ENCODE measurements at places on chromosomes 6 and 20.

DNA sequence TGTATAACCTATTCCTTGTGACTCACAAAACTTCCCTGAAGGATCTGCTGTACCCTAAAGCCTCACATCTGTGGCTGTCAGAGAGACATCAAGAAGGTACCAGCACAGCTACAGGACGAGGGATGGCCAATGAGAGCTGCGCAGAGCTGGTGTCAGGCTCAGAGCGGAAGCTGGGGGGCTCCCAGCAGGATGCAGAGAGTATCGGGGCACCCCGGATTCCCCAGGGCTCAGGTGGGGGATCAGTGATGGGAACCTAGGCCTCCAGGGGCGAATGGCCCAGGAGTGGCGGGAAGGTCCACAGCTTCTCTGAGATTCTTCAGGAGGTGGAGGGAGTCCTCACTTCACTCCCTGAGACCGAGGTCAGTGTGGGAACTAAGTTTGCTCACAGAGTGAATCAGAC, 30.9 kb upstream of the SMOC2 start:
- no peak for DNase-seq

- no peak for DNase-seq
These were observed 84.3 kb upstream of the NRN1 start for GRCh38 chr6:6090861-6091607.

- no peak for DNase-seq
These were observed 121.3 kb downstream of the SLC23A2 start for GRCh38 chr20:4880051-4880450.

DNA sequence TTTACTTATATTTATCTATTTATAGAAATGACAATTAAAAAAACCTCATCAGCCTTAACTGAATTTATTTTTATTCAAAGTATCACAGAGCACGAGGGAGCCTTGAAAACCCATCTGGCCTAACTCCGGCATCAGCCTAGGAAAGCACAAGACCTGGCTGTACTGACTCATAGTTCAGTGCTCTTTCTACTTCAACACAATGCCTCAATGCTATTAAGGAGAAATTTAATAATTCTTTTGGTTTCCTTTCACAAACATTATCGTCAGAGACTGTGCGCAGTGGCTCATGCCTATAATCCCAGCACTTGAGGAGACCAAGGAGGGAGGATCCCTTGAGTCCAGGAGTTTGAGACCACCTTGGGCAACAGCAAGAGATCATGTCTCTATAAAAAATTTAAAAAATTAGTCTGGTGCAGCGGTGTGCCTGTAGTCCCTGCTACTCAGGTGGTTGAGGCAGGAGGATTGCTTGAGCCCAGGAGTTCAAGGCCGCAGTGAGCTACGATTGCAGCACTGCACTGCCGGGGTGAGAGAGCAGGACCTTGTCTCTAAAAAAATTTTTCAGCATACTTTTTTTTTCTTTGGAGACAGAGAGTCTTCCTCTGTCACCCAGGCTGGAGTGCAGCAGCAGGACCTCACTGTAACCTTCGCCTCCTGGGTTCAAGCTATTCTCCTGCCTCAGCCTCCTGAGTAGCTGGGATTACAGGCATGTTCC, 1.9 kb upstream of the SASH1 start:
- DNase-seq = no peak

GRCh38 chr6:12536416-12536815, 180.2 kb upstream of the PHACTR1 start:
- no peak for DNase-seq

DNA sequence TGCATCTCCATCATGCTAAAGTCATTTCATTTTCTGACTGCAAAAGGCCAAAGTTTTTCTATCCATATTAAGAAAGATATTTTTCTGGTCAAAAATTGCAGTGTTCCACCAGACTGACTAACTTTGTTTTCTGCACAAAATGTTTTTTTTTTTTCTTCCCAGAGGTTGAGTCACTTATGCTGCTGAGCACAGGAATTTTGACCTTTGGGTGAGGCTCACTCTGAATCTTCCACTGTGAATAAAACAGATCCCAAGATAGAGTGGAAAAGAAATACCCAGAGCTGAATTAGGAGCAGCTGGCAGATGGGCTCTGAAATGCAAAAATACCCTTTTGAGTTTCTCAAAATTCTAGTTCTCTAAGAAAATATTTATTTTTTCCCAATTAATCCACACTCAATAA, 996.8 kb downstream of the KIF16B start:
- DNase-seq = no peak

GRCh38 chr6:24455061-24455460, 34.3 kb downstream of the GPLD1 start:
- DNase-seq = no peak

GRCh38 chr6:28220257-28221133, 4.6 kb upstream of the ZSCAN9 start:
- no peak for DNase-seq

GRCh38 chr6:83879746-83880145, 20.3 kb downstream of the CYB5R4 start:
- DNase-seq = no peak

- no peak for DNase-seq
These were observed 73.7 kb downstream of the GMDS start for GRCh38 chr6:2171728-2172127.

GRCh38 chr6:134714113-134714512, 235.8 kb downstream of the ALDH8A1 start:
- DNase-seq = no peak

GRCh38 chr6:133768656-133769295, 120.1 kb upstream of the TCF21 start:
- DNase-seq = no peak
